ENCODE measurements at places on chromosomes 5 and 9.

DNA sequence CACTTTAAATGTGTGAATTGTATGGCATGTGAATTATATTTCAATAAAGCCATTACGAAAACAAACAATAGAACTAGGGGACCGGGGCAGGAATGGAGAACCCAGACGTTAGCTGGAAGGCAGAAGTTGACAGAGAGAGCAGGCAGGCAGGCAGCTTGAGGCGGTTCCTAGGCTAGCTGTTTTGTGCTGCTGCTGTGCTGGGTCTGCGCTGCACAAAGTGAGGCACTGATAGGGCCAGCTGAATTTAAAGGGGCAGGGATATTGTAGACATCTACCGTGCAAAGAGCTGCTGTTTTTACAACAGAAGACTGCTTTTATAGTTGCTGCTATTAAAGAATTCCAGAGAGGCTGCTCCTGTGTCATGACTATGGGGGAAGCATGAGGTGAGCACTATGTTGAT is 21.6 kb upstream of the MIER3 start:
- DNase-seq = no peak

GRCh38 chr5:5826911-5827310 is 404.4 kb downstream of the ICE1 start:
- DNase-seq = peak; percentile 38

DNA sequence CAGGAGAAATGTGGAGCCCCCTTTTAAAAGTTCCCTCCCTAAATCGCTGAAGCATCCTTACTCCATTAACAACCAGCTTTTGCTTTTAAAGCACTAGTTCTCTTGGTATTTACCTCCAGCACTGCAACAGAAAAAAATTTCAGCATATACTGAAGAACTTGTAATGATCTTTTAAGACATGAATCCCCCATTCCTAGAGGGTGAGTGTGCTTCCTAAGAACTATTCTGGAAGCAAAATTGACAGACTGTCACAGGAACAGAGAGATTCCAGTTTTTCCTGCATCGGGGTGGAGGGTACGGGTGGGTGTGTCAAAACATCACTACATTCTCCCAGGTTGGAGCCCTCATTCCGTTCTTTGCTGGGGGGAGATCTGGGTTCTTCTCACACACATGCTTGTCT is 151.9 kb downstream of the EBF1 start:
- DNase-seq = no peak

DNA sequence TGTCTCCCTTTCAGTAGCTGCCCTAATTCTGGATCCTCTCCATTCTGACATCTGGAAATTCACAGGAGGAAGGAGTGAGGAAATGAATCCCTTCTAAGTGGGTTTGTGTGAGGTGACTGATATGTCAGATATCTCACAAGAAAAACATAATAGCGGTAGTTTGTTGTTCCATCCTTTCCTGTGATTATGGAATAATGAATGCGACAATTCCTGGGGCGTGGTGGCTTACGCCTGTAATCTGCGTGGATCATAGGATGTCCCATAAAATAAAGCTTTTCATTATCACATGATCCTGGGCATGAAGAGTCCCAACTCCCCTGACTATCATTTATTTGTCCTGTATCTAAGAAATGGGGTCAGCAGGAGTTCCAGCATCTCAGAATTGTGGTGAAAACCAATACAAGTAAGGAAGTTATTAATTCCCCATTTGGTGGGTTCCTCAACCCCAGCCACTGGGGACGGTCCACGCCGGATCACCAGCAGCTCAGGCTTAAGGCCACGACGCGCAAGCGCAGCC is 375 bp upstream of the C5orf24 start:
- peak; percentile 9 for DNase-seq

- peak; percentile 74 for DNase-seq
Measured at GRCh38 chr5:36252722-36253365, 11.1 kb upstream of the NADK2 start.

- no peak for DNase-seq
Measured at GRCh38 chr5:4882186-4882585, 257.9 kb upstream of the ADAMTS16 start.

- DNase-seq = no peak
Measured at GRCh38 chr5:161372682-161373344, 173.7 kb downstream of the GABRB2 start.

GRCh38 chr9:70805949-70806348 is 315.5 kb downstream of the TRPM3 start:
- DNase-seq = no peak

- DNase-seq = no peak
Measured at GRCh38 chr9:125444956-125445506, 183.4 kb downstream of the GAPVD1 start.

- no peak for DNase-seq
Measured at GRCh38 chr9:128550770-128551656, 1.4 kb upstream of the SPTAN1 start.

- DNase-seq = peak; percentile 90
Measured at GRCh38 chr9:91489361-91489899, 65.8 kb upstream of the NFIL3 start.

- no peak for DNase-seq
Measured at GRCh38 chr9:106731910-106732309, 131.1 kb upstream of the ZNF462 start.

DNA sequence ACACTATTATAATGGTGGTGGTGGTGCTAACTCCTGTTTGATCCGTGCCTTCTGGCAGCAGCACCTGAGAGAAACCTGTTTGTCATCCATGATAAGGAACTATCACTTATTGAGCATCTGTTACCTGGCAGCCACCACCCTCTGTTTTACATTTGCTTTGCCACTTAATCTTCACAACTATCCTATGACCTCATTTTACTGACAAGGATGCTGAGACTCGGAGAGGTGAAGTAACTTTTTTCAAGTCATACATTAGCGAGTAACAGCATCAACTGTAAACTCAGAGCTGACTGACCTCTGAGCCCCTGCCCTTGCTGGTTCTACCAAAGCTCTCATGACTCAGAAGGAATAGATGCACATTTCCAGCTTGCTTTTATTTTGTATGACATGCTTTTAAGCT is 81.1 kb downstream of the EGFLAM start:
- no peak for DNase-seq

GRCh38 chr9:29691758-29692407 is 2118.6 kb upstream of the C9orf72 start:
- no peak for DNase-seq

DNA sequence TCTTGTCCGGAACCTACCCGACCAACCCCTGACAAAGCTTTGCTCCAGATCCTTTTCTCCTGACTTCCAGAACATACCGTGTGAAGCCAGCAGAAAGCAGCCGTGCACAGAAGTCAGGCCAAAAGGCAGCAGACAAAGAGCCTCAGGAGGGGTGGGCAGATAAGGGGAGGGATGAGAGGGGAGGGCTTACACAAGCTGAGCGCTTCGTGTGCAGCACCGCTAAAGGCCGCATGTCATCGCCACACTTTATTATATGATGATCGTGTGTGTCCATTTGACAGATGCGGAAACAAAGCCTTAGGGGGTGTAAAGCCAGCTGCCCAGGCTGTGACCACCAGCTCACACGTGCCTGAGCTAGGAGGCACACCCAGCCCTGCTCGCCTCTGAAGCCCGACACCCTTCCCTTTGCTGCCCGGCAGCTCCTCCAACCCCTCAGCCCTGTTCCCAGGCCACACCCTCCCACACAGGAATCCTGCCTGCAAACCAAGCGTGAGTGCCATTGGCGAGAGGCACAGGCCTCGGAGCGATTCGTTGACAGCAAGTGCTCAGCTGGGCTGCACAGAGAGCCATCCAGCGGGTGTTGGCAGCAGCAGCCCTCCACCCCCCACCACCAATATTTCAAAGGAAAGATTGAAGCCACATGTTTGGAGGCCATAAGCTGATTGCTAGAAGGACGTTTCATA is 170.5 kb upstream of the SMIM23 start:
- no peak for DNase-seq

DNA sequence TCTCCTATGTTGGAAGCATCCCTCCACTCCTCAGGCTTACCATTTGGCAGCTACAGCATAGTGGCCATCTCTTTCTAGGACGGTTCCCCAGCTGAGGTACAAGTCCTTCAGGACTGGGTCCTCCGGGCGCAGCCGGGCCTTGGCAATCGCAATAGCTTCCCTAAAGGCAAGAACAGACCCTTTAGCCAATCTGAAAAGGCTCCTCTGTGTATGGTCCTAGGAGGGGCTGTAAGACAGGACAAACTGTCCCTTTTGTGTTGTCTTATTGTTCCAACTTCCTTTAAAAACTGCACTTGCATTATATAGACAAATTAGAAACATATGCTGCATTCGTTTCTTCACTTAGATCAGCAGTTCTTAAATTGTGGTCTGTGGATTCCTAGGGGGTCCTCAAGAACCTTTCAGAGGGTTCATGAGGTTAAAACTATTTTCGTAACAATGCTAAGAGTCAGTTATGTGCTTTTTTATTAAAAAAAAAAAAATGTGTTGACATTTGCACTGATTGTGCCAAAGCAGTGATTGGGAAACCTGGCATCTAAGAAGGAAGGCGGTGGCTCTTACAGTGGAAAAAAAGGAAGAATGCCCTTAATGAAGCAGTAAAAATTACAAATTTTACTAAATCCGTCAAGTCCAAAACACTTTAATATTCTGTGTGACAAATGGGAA is 38.7 kb downstream of the GEMIN5 start:
- DNase-seq = no peak

DNA sequence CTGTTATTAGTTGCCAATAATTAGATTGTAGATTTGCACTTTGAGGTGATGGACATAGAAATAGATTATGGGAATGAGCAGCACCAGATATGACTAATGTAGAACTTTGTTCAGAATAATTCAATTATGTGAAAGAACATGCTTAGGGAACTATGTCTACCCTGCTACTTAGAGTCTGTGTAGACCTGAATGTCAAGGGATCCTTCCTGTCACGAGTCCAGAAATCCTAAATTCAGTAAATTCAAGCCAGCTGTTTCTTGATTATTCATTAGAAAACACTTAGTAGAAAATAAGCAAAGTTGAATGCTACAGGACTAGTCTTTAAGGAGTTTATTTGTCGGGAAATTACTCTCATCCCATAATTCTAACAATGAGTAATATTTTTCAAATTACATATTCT is 887.3 kb upstream of the SEMA6A start:
- DNase-seq = no peak

GRCh38 chr5:102713278-102713677 is 41.8 kb upstream of the PAM start:
- DNase-seq = no peak

DNA sequence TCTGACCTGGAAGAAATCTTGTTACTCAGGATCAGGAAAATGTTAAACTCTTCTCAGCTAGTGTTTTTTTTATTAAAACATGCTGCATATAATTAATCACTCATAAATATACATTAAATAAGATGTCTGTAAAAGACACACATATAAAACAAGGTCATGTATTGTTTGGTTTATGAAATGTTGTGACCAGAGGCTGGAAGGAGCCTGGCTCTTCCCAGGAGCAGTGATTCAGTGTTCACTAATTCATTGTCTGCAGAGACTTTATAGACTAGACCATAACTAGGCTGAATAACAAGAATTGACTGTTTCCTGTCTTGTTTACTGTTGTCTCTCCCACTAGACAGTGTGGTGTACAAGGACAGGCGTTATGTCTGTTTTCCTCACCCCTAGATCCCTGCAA is 49.1 kb upstream of the ANKRD55 start:
- DNase-seq = no peak

GRCh38 chr5:111635151-111635902 is 121.7 kb downstream of the NREP start:
- no peak for DNase-seq

GRCh38 chr9:105309531-105309931 is 65.1 kb downstream of the SLC44A1 start:
- DNase-seq = no peak

DNA sequence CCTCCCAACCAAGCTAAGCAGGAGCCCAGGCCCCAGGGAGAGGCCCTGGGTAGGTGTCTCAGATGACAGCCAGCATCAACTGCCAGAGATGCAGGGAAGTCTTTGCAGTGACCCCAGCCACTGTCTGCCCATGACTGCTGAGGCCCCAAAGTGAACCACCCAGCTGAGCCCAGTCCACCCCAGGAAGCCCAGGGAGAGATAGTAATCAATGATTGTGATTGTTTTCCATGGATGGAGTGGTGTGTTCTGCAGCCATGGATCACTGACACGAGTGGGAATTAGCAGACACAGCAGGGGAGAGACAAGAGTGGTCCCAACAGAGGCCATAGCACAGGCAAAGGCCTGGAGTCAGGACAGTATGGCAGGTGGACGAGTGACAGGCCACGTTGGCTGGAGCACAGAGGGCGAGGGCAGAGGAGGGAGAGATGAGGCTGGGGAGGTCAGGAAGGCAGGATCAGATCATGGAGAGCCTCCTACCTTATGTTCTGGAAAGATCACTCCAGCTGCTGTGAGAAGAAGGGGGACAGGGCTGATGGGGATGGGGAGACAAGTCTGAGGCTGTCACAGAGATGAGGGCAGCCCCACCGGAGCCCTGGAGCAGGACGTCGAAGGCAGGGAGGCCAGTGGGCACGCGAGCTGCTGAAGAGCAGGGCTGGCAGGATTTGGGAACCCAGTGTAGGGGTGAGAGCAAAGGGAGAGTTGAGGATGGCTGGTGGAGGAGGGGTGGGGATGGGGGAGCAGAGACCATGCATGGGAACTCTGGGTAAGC is 14.5 kb downstream of the ABO start:
- no peak for DNase-seq

DNA sequence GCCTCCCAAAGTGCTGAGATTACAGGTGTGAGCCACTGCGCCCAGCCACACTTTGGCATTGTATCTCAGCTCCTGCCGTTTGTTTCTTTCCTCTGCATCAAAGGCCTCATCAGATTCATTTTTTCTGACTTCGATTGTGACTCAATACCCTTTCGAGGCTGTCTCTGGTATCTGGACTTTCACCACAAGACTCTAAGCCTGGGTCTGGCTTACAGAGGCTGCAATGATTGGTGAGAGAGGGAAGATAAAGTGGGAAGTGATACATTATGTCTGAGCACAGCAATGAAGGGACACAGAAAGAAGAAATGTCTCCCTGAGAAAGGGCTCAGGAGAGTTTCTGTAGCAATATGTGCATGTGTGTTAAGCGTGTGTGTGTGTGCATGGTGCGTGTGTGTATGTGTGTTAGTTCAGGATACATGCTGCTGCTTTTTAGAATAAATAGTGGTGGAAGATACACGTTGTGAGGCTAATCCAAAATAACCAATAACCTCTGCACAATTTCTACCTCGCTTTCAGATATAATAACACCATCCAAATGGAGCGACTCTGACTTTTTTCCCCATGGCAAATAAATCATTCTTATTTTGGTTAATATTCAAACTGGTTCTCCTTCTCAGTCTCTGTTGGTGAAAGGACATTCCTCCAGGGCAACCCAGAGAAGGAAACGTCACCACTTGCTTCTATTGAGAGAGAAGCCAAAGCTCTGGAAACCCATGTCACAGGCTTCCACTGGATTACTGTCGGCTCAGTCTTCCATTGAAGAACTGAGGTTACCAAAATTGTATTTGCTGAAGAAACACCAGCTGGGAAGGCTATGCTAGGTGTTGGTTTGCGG is 8.1 kb upstream of the DAB2 start:
- no peak for DNase-seq

DNA sequence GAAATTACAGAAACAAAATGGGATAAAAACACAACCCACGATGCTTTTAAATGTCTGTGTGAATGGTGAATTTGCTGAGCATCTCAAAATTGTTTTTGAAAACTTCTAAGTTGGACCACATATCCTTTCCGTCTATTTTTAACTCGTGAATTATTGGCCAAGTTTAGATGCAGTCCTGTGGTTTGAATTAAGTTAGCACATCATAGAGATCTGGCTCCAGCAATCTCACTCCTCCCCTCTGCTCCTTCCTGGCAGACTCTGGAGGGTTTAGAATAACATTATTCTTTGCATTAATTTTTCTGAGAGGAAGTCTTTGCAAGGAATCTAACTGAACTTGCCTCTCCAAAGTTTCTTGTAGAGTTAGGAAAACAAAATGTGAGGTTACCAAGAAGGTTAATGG is 14.5 kb upstream of the ANKRD55 start:
- DNase-seq = peak; percentile 85

Measured in stromal cell of bone marrow (primary cell).